ENCODE measurements at places on chromosomes 16 and 17.
A peak's percentile ranks its signal among the peaks of the same experiment; 100 is the strongest.

DNA sequence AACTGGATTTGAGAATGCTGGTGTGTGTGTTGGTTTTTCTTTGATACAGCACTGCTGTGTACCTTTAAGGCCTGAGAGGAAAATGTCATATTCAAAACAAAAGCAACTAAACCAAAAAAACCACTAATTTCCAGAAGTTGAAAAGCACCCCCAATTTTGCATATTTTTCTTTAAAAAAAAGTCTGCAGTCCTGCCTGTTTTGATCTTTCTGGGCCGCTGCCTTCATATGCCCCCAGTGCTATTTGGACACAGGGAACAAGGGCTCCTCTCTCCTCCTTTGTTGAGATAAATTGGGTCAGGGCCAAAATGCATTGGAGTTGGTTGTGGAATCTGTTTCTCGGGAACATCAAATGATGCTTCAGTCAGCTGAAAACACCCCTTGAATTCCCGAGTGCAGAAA, 26.9 kb downstream of the GPT2 start:
- DNase-seq, result no peak

- peak; percentile 70 for DNase-seq
Observed at GRCh38 chr17:2025220-2025621, at the start of gene RTN4RL1. Gene RTN4RL1 (minus strand): TSS chr17:2025334. CDS start chr17:2024865, 469 bp downstream.

DNA sequence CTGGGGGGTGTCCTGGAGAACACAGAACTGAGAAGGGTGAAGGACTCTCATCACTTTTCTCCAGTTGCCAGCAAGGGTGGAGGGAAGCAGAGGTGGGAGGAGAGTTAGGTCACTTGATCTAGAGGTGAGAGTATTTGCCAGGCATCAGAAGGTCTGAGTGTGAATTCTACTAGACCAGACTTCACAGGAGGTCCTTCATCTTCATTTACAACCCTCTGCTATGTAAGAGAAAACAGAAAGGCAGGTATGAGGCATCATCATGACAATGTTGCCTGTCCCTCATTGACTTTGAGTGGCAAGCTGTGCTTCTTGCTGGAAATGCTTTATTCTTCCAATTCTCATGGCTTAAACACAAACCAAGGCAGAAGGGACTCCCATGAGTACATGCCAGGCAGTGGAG, 45.9 kb upstream of the B4GALNT2 start:
- DNase-seq, result no peak

DNA sequence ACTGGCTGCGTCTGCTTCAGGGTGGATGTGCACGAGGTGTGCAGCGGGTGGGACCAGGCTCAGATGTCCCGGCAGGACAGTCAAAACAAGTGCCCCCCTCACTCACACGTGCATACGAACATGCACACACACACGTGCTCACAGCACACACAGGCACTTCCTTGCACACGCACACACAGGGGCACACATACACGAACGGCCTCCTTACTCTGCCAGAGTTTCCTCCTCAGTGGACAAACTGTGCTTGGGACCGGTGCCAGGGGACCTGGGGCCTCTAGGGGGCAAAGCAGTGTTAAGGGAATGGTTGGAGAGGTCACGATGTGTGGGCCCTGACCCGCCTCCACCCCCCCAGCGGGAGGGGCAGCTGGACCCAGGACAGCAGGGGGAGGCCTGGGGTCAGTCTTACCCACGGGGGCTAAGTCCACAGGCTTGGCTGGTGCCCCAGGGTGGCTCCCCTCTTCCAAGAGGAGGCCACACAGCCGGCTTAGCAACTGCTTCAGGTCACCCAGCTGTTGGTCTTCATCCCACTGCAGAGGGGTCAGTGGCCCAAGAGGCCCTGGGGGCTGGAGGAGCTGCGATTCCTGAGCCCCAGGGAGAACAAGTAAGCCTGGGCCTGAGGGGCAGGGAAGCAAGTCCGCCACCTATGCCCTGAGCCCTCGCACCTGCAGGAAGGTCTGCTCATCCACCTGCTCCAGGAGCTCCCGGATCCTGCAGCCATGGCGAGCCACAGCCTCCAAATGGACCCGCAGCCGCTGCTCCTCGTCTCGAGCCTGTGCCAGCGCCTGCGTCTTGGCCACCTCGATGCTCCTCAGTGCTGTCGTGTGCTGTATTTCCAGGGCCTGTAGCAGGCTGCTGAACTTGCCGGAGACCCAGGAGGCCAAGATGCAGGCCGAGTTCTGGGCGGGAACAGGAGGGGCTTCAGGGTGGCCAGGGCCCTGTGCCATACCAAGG, 4.9 kb downstream of the TRIM65 start:
- DNase-seq, result no peak

GRCh38 chr16:55055262-55055661, 124.6 kb downstream of the IRX5 start:
- no peak for DNase-seq

DNA sequence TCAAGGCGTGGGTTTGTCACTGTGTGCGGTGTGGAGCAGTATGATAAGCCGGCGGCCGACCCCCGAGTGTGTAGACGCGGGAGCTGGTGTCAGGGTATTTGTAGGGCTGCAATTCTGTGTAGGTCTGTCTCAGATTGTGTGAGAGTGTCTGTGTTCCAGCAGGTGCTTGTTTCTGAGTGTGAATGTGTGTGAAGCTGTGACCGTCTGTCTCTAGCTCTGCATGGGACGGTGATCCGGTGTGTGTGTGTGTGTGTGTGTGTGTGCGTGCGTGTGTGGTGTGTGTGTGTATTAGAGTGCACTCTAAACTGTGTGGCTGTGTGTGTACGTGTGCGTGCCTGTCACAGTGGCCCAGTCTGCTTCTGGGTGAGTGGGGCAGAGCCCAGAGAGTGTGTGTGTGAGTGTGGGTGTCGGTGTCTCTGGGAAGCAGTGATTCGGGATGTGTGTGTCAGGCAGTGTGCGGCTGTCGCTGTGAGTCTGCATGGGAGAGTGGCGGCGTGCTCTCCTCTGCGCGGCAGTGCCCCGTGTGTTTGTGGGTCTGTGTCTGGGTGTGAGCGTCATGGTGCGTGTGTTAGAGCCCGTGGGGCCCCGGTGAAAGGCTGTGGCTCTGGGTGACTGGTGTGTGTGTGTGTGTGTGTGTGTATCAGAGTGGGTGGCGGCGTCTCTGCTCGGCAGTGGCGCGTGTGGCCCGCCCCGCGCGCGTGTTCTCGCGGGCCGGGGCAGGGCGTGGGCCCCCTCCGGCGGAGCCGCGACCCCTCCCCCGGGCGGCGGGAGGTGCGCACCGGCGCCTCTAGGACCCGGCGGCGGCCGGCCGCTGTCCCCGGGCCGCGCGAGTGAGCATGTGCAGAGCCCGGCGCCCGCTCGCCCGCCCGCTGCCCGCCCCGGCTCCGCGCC, at the start of gene WSCD1:
Gene WSCD1 (plus strand): TSS at position 841 of the 891 bp plus-strand sequence. CDS start 10,280 bp downstream, outside the sequence.
- DNase-seq, result no peak

GRCh38 chr17:74778960-74779359, 2.8 kb upstream of the NAT9 start:
- DNase-seq, result no peak

- DNase-seq, result no peak
Observed at GRCh38 chr17:50916708-50917417, 50.7 kb upstream of the TOB1 start.

DNA sequence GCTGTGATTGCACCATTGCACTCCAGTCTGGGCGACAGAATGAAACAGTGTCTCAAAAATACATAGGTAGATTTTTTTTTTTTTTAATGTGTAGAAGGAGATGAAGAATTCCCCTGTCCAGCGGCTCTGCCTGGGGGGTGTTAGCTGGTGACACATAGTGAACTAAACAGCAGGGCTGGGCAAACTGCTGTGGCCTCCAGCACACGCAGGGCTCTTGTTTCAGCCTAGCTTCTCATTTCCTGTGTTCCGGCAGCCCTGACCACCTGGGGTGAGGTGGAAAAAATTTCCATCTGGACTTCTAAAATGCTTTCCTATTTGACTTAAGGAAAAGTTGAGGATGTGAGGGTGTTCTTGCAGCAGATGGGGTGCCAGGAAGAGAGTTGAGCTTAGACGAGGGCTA, 33.3 kb upstream of the RGS9 start:
- DNase-seq, result no peak

- no peak for DNase-seq
Observed at GRCh38 chr16:75758215-75758614, 31.9 kb upstream of the CPHXL start.

- DNase-seq, result no peak
Observed at GRCh38 chr17:80195141-80195540, 25.0 kb downstream of the SGSH start.

DNA sequence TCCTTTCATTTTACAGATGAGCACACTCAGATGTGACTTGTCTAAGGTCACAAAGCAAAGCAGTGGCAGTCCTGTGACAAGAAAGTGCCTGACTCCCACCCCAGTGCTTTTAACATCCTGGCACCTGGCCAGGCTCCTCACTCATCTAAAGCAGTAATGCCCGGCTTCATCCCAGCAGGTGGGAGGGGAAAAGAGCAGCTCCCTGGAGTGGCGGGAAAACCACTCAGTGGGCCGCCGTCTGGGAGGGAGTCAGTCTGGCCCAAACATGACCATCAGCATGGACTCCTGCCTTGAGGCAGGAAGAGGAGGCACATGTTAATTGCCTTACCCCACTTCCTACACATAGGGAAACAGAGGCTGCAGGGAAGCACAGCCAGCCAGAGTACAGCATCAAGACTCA, 2.6 kb downstream of the PCGF2 start:
- DNase-seq, result no peak

GRCh38 chr17:35210741-35211140, 16.5 kb upstream of the SLC35G3 start:
- no peak for DNase-seq

DNA sequence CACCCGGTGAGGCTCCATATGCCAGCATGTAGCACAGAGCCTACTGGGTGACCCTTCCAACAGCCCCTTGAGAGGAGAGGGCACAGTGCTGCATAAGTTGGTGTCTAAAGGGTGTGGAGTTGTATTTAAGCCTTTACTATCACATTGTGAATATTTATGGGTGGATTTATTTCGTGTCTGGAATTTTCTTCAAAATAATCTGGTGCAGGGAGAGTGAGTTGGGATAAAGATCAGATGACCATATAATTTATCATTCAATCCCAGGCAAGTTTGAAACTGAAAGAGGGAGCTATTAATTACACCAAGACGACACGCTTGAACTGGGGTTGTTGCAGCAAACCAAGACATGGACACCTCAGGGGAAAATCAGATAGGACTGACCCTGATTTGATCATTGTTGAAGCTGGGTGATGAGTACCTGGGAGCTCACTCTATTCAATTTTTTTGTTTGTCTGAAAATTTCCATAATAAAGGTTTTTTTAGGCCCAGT, 42.2 kb downstream of the LDHD start:
- no peak for DNase-seq

- DNase-seq, result no peak
Observed at GRCh38 chr17:50501054-50501453, 7.2 kb upstream of the MYCBPAP start.

DNA sequence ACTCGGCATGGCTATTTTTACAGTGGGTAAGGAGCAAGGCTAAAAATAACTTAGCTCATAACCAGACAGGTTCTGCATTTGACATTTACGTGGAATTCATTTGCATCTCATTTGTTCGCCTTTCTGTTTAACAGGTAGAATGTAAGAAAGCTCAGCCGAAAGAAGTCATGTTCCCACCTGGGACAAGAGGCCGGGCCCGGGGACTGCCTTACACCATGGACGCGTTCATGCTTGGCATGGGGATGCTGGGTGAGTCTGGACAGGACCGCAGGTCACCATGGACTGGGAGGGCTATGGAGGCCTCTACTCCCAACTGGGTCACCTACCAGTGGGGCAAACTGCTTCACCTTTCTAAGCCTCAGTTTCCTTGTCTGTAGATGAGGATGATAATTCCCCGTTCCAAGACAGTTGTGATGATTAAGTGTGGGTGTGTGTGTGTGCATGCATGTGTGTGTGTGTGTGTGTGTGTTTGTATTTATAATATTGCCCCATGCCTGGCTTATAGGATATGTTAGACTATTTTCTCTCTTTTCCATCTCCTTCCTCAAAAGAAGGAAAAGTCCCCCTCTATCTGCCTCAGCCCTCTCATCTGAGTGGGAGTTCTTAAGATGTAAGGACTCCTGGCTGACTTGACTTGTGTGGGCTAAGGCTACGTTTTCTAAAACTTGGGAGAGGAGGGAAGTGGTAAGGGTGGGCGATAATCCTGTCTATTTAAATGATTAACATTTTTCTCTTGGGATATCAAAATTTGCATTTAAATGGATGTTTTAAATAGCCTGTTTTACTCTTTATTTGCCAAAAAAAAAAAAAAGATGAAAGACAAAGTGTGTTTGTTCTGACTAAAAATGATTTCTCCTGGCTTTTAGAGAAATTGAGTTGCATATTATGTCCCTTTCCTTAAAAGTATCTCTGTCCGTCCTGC, 129.0 kb downstream of the CCDC182 start:
- DNase-seq, result no peak

DNA sequence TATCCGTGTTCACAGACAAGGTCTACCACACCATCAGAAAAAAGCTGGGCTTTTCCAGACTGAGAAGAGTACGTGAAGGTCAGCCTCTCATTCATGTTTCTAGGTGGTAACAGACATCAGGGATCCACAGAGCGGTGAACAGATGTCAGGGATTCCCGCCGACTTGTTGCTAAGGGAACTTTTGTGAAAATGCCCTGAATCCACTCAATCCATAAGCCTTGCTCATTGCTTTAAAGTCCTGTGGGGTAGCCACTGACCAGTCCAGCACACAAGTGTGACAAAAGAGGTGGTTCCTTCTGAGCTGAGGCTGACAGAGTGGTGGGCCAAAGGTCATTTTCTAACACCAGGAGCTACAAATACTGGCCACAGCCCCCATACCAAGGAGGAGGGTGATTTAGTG, 5.9 kb downstream of the GAS7 start:
- DNase-seq, result no peak

- DNase-seq, result no peak
Observed at GRCh38 chr17:33811004-33811760, 443.9 kb upstream of the CCL2 start.

Measured in T-helper 9 cell (primary cell).